ENCODE measurements at places on chromosomes 7 and 10.

DNA sequence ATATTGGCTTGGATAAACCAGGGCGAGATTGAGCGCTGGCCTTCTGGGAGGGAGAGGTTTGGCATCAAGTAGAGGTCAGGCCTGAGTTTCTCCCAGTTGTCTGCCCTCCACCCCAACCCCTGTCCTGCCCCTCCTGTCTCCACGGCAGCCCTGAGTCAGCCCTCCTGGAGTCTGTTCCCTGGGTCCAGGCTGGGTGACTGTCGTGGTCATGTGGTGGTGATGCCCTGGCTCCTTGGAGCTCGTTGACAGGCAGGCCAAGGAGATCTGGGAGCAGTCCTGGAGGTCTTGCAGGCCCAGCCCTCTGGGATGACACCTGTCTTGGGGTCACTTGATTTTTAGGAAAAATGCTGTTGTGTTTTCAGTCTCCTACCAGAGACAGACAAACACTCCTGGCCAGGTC lies 53.6 kb upstream of the PODXL start:
- no peak for DNase-seq

DNA sequence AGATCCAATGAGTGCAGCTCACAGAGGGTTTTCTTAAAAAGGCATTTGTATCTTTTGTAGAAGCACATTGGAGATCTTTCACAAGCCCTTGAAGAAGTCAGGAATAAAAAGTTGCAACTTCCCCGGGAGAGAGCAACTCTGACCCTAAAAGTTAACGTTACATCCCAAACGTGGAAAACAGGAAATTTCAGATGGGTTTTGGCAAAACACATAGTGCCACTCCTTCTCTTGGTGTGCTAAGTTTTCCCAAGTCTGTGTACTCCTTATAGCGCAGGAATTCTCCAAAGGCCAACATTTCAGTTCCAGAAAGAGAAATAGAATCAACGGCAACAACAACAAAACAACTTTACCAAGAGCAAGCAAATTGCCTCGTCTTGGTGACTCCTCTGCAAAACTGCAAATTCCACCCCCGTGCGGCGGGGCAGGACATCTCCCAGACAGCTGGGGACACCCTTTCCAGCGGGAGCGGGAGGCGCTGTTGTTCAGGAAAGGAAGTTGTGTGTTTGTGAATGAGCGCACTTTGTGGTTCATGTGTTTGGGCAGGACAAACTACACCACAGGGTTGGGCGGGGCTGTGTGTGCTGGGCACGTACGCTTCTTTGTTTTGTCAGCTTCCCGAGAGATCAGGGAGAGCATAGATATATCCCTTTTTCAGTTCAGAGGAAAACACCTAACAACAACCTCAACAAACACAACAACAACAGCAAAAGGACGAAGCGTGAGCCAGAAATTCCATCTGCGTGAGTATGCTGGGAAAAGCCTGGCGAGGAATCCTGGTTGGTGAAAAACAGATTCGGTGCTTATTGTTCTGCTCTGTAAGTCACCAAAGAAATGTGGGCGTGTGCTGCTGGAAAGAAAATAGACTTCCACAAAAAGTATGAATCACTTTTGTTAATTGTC lies 294.7 kb upstream of the PITRM1 start:
- DNase-seq, result no peak

GRCh38 chr10:73537288-73537687 lies 41.5 kb upstream of the PPP3CB start:
- DNase-seq, result no peak

GRCh38 chr10:73731588-73732375 lies 12.4 kb upstream of the SEC24C start:
- no peak for DNase-seq

- no peak for DNase-seq
Observed at GRCh38 chr7:92135052-92135889, 994 bp upstream of the CYP51A1 start.

GRCh38 chr7:28942168-28942567 lies 16.0 kb downstream of the TRIL start:
- DNase-seq, result no peak

GRCh38 chr10:27230022-27230421 lies 10.6 kb downstream of the ACBD5 start:
- DNase-seq, result no peak

- no peak for DNase-seq
Observed at GRCh38 chr10:67385089-67385488, 310.9 kb downstream of the CTNNA3 start.

DNA sequence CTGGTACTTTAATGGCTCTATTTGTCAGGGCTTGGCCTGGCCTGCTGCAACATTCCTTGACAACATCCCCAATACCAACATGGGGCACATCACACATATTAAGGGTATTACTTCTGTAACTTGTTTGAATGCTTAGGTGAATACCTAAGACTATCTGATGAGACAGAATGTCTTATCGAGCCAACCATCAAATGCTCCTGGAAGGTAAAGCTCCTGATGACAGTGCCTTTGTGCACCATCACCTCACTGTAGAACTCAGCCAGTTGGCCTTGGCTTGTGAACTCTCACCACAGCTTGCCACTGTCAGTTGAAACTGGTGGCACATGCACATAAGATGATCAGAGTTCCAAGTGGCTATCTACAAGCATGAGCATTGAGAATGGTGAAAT lies 3.7 kb upstream of the MYO1G start:
- no peak for DNase-seq

DNA sequence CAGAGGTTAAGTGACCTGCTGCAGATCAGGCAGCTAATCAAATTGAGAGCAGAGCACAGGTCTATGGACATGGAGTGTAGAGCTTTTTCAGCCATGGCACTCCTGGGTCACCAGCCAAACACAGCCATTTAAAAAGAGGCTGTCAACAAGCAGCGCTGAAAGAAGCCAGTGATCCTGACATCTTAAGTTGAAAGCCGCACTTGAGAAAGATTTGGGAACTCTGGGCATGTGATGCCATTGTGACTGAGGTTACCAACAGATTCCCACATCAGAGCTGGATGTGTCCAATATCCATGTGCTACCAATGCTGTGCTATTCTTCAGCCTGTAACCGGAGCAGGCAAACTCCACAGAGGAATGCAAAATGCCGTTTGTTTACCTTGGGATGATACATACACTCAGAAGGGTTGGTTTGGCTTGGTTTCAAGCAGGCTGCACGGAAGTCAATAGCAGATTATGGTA lies 56.2 kb upstream of the ABLIM1 start:
- DNase-seq, result no peak

DNA sequence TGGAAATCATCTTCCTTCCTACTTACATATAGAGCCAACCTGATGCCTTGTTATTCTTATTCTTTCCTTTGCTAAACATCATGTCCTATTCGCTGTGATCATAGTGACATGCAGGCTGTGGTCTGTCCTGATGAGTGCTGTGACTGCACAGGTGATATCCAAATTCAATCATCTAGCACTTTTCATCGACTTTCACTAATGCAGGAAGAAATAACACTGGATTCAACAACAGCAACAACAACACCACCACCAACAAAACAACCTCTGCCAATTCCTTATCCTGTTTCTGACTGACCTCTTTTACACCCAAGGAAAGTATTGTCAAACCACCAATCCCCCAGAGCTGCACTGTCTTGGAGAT lies 203.2 kb upstream of the PHYHIPL start:
- DNase-seq, result no peak

- DNase-seq, result no peak
Observed at GRCh38 chr10:546451-546850, 143.0 kb downstream of the DIP2C start.

- no peak for DNase-seq
Observed at GRCh38 chr7:152959610-152960009, 200.1 kb downstream of the ACTR3B start.

DNA sequence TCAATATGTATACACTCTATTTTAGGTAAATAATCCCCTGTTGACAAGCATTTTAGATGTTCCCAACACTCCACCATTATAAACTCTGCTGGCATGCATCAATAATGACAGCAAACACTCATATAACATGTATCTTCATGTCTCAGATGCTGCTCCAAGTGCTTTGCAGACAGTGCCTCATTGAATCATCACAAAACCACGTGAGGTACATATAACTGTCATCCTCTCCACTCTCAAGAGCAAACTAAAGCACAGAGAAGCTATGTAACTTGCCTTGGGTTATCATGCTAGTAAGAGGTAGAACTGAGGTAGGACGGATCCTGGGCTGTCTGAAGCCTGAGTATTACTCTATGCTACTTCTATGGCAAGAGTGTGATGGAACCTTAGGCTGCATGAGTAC lies 72.5 kb upstream of the GSDME start:
- no peak for DNase-seq

DNA sequence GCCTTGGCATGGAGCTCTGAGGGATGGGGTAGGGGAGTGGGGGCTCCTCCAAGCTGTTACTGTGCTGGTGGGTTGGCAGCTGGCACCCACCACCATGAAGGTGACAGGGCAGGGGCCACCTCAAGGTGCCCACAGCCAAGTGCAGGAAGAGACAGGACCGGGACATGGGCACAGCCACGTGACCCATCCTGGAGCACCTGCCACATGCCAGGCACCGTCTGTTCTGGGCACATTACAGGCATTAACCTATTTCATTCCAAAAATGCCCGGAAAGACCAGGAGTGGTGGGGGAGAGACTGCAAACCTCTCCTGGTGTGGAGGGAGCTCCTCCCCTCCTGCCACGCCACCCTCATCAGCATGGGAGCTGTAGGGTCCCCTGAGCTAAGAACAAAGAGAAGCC lies 56.7 kb downstream of the CAMK2B start:
- DNase-seq, result no peak

DNA sequence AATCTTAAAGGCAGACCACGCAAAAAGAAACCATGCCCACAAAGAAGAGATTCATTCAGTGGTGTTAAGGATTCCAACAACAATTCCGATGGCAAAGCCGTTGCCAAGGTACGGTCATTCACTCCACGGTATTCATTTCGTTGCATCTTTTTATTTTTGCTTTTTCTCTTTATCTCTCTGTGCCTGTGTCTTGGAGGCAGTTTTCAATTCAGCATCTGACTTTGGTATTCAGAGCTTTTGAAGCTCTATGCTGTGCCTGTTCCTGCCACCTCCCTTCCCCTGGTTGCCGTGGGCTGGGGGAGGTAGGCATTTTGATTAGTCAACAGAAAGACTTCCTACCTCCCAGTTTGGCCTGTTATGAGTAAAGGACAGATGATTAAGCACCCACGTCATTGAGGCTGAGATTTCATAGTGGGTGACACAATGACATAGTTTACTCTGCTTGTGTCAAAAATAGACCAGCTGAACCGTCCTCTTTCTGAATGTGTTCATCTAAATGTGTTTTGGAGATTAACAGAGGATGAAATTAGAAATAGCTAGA lies 149.5 kb downstream of the ARID5B start:
- DNase-seq, result no peak

DNA sequence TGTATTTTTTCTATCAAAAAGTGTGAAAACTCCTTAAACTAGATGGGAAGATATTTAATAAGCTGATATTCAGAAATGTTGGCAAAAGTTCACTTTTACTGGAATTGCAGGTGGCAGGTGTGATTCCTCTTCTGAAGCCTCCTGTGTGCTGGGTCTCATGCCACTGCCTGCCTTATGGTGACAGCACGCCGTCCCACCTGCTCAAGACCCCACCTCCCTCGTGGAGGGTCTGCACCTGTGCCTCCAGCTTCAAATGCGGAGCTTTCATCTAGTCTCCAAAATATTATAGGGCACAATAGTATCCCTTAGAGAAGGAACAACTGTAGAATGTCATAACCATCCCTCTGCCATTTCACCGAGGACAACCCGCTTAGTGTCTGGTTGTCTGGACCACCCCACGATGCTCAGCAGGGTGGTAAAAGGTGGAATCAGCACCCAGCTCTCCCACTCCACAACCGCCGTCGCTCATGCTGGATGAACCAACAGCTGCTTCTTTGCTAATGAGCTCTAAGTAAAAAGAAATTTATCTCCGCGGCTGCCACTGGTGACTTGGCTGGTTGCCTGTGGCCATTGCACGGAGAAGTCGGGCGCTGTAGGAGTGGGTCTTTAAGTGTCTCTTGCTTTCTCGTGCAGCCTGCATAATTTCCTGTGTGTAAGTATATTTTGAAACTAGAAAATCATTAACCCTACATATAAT lies 119.3 kb upstream of the TCERG1L start:
- no peak for DNase-seq

GRCh38 chr7:19161671-19162070 lies 16.4 kb upstream of the FERD3L start:
- DNase-seq, result no peak

DNA sequence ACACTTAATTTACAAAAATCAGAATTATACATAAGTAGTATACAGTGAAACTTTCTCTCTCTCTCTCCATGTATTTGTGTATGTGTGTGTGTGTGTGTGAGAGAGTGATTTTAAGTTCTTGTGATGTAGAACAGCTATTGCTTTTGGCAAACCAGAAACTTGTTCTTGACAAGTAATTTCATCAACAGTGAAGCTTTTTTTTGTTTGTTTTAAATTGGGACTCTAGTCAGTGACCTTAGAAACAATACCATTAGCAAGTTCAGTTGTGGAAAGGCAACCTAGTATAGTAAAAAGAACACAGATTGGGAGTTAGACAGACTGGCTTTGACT lies 319.1 kb downstream of the PTEN start:
- DNase-seq, result no peak

DNA sequence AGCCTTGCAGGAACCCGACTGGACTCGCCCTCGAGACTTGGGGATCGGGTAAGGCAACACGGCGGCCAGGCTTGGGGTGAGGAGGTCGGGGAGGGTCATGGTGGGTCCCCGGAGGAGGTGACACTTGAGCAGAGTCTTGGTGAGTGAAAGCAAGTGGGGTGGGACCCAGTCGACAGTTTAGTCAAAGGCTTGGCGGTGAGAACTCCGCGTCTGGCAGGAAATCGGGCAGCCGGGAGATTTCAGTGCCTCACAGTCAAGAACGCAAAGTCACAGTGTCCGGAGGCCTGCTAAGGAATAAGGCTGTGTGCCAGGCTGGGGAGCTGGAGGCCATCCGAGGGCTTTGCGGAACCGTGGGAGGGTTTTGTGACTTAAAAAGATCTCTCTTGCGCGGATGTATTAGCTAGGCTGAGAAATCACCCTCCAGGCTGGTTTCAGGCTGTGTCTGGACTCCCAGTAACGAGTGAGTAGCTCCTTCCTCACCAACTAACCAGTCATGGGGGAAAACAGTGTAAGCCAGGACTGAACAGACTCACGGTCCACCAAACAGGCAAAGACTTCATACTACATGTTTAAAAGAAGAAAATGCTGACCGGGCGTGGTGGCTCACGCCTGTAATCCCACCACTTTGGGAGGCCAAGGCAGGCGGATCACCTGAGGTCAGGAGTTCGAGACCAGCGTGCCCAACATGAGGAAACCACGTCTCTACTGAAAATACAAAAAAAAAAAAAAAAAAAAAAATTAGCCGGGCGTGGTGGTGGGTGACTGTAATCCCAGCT lies 613 bp downstream of the AP5Z1 start:
- peak; percentile 31 for DNase-seq

DNA sequence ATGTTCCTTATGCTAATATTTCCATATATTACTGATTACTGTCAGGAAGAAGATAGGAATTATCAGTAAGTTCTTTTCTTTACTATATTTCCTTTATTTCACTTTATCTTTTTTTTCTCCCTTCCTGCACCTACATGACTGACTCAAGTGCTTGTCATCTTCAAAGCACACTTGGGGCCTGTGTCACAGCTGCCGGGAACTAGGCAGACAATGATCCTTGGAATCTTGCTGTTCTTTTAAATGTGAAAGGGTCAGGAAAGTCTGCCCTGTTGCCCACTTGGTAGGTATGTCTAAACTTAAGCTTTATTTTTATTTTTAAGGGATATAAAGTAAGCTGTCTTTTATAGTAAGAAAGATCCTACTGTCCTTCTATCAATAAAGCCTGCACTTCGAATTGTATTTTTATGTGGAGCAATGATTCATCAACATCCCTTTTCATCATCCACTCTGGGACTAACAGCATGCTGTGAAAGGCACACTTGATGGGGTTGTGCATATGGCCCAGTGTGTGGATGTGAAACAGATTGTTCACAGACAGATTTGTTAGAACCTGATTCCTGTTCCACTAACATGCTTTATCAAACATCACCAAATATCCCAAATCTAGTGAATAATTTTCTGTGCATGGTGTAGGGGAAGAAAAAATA lies 556.9 kb downstream of the DNAJB9 start:
- DNase-seq, result no peak

Measured in cortex of kidney (tissue), 1 donor.